Activated naive CD8-positive, alpha-beta T cell treated with anti-CD3 and anti-CD28 coated beads, Interleukin-2, amount 50 U/mL, for 16 hours (primary cell): ENCODE measurements at places on chromosomes 6 and 20.

GRCh38 chr6:56951049-56951831, 3.7 kb upstream of the BEND6 start:
- DNase-seq: no peak

DNA sequence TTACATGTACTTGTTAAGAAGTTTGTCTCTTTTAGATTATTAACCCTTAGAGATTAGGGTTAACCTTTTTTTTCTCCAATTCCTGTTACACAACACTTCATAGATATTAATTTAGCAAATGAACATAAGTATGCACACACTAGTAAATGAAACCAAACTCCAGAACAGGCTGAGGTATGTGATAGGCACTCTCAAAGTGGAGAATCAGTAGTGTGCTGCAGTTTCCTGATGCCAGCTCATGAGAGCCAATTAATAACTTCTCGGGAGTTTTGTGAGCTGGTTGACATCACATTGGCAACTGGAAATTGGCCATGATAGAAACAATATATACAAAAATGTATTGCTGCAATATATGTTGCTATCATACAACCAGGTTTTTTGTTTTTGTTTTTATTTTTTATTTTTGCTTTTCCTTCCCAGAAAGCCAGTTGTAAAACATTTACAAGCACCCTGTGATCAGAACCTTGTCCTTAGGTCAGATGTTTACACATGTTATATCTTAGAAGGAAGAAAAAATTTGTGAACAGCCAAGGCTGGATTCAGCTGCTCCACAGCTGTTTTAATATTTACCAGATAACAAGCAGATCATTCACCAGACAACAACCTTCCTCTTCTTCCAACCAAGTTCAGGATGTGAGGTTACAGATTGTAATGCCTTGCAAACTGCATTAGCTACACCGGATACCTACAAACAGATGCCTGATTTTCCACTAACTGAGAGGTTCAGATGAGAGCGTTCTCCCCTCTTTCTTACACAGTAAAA, 42.4 kb upstream of the ECHDC1 start:
- DNase-seq: no peak

DNA sequence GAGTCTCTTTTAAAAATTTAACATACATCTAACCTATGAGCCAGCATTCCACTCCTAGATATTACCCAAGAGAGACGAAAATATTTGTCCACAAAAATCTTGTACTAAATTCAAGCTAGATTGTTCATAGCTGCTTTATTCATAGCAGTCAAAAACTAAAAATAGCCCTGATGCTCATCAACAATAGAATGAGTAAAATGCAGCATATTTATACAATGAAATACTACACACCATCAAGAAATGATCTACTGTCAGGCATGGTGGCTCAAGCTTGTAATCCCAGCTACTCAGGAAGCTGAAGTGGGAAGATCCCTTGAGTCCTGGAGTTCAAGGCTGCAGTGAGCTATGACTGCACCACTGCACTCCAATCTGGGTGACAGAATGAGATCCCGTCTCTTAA, 22.0 kb upstream of the SRC start:
- no peak for DNase-seq

GRCh38 chr6:49531774-49532569, 18.5 kb upstream of the C6orf141 start:
- no peak for DNase-seq

- DNase-seq: no peak
Measured at GRCh38 chr6:15829156-15829555, 166.3 kb upstream of the DTNBP1 start.

GRCh38 chr6:142510211-142510610, 208.4 kb downstream of the ADGRG6 start:
- no peak for DNase-seq

DNA sequence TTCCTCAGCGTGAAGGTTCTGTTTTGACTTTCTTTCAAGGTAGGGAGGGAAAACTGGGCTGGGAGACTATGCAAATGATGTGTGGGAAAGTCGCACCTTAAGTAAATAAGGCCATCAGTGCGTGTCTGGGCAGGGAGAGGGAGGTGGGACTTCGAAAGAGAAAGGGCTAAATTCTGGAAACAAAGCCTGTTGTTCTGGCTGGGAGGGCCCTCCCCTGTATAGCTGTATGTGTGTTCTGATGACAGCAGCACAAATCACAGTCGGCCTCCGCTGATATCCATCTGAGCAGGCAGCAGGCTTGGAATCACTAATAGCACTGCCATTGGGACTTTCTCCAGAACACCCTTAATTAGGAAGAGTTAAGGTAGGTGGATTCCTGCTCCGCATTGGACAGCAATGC, 19.2 kb downstream of the JAG1 start:
- DNase-seq: no peak

- DNase-seq: no peak
Measured at GRCh38 chr6:136593748-136594490, 43.7 kb upstream of the MAP7 start.

DNA sequence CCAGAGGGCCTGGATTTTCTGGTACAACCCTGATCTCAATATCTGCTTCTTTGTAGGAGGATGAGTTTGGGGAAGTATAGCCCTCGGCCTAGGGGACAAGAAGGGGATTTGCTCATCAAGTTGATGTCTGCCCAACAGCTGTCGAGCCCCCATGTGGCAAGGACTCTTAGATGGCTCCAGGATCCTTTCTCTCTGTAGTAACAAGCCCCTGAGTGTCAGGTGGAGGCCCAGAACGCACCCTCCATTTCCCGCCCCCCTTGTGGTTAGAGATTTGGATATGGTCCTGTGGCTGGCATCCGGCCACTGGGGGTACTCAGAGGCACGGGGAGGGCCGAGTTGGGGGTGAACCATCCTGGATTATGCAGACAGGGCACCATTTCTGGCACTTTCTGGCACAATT, 50.1 kb downstream of the CTCFL start:
- no peak for DNase-seq

DNA sequence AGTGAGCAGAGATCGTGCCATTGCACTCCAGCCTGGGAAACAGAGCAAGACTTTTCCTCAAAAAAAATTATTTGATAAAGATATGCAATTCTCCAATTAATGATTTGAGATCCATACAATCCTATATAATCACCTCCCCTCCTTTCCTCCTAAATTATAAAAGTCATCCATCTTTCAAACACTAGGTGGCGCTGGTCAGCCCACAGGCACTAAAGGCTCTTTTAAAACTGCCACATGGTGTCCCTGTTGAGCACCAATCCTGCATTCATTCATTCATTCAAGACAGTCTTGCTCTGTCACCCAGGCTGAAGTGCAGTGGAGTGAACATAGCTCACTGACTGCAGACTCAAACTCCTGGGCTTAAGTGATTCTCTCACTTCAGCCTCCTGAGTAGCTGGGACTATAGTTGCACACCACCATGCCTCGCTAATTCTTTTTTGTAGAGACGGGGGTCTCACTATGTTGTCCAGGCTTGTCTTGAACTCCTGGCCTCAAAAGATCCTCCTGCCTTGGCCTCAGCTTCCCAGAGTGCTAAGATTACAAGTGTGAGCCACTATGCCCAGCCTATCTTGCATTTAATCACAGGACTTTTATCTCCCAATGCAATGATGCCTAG, 58.7 kb upstream of the SLC2A12 start:
- DNase-seq: no peak

DNA sequence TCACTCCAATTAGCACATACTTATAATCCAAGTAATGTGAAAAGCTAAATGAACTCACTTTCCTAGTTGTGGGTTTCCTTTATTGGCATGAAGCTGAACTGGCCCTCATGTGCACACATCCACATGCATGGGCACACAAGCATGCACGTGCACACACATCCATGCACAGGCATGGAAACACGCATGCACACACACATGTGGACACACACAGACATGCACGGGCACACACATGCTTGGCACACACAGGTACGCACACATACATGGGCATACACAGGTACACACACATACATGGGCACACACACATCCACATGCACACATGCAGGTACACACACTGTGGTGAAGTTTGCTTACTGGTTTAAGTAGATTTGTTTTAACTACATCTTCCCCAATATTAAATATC, 23.8 kb downstream of the SYNDIG1 start:
- no peak for DNase-seq

GRCh38 chr6:75149696-75150095, 56.2 kb downstream of the COL12A1 start:
- DNase-seq: no peak

DNA sequence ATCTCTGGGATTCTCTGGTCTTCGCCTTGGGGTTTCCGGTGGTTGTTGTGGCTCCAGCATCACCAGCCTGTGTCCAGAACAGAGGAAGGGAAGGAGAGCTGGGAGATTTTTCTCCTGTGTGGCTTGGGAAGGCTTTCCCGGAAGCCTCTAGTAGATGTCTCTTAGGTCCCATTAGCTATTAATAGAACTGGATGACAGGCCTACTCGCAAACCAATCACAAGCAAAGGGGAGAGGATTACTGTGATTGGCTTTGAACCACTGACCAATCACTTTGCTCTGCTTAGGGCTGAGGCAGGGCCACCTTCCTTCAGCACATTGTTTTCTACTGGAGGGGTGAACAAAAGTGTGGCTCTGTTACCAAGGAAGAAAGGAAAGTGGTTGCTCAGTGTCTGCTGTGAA, 203.4 kb upstream of the SULF2 start:
- no peak for DNase-seq

- no peak for DNase-seq
Measured at GRCh38 chr6:3607599-3607998, 143.9 kb downstream of the PXDC1 start.

- DNase-seq: no peak
Measured at GRCh38 chr6:109595998-109596397, 95.0 kb downstream of the AK9 start.

DNA sequence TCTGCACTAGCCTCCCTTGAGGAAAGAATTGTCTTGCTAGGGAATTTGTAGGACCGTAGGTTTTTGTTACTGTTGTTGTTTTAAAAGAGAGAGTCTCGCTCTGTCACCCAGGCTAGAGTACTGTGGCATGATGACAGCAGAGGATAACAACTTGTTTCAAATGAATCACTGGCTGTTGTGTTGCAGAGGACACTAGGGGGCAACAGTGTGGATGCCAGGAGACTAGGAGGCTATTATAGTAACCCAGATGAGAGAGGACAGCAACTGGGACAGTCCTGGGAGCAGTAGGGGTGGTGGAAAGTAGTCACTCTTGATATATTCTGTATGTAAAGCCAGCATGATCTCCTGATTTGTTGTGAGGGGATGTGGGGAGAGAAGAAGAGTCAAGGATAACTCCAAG, 41.8 kb upstream of the LAMA4 start:
- no peak for DNase-seq

- no peak for DNase-seq
Measured at GRCh38 chr6:37134396-37135191, 35.4 kb upstream of the PIM1 start.

- DNase-seq: no peak
Measured at GRCh38 chr20:35710884-35711587, 11.8 kb downstream of the ROMO1 start.

GRCh38 chr20:51487565-51488268, 54.8 kb downstream of the NFATC2 start:
- DNase-seq: no peak

- DNase-seq: no peak
Measured at GRCh38 chr6:111957623-111958315, 84.5 kb upstream of the FYN start.

DNA sequence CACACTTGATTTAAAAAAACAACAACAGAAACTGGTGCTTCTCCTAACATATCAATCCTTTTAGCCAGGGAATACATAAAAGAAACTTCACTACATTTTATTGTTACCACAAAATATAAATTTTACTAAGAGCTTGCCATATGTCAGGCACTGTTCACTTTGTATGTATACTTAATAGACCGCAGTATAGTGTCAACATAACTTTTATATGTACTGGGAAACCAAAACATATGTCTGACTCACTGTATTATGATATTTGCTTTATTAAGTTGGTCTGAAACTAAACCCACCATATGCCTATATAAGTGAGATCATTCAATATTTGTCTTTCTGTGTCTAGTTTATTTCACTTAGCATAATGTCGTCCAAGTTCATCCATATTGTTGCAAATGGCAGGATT, 108.4 kb downstream of the KLHL32 start:
- DNase-seq: no peak

DNA sequence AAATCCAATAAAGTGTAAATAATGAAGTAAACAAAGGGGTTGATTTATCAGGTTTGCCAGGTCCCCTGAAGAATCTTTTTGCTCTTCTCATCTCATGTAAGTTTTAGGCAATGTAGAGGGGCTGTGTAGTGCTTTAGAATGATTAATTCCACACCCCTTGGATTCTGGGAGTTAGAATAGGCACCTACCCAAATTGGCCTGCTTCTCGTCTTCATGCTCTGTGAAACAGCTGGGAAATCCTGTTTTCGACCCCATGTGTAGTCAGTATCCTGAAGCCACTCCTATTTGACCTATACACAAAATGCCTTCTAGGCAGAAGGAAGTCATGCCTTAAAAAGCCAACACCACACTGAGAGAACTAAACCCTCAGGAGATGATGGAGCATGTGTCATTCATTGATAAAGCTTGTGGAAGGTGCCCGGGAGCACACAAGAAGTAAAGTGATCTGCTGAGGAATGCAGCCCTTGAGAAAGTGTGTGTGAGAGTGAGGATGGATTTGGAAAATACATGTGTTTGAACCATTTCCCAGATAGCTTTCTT, 170.9 kb downstream of the KLHL32 start:
- DNase-seq: no peak

GRCh38 chr6:30494291-30494861, 5.1 kb downstream of the HLA-E start:
- DNase-seq: no peak

- no peak for DNase-seq
Measured at GRCh38 chr20:55961376-55962330, 43.7 kb downstream of the CBLN4 start.

DNA sequence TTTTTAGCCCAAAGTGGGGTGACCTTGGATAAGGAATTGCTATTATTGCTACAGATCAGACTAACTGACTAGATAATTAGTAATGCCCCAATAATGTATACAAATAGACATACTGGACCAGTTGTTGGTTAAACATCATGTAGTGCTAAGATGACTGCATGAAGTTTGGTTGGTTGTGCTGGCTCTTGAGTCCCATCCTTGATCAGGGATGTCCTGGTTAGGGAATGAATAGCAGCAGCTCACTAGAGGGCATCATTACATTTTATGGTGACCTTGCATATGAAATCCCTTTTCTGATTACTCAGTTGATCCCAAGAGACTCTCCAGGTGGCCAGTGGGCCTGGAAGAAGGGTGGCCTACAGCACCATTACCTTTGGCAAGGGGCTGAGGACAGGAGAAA, 10.9 kb downstream of the TPBG start:
- no peak for DNase-seq

- DNase-seq: no peak
Measured at GRCh38 chr20:40583205-40583604, 105.8 kb downstream of the MAFB start.

GRCh38 chr20:50004229-50004628, 21.4 kb downstream of the SNAI1 start:
- no peak for DNase-seq

GRCh38 chr20:42742926-42743325, 446.8 kb downstream of the PTPRT start:
- no peak for DNase-seq

DNA sequence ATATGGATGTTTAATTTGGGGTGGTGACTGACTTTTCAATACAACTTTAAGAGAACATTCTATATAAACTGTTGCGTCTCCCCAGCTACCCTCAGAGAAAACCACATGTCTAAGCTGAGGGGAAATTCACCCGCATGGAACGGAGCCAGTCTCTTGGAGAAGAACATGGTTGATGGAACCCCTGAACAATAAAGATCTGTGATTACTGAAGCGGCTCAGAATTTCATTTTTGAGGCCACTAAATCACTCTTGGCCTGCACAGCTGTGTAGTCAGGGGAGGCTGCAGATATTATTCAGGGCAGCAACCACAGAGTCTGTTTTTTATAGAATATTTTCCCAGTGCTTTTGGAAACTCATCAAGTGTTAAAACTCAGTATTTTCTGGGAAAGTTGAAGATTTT, 73.8 kb downstream of the EYA4 start:
- no peak for DNase-seq
